Stimulated activated CD8-positive, alpha-beta memory T cell treated with anti-CD3 and anti-CD28 coated beads, Interleukin-4, amount 100 ng/mL, for 1 hour (primary cell): ENCODE measurements at places on chromosomes 2 and 18.

- no peak for DNase-seq
These were observed 324.7 kb downstream of the LRP1B start for GRCh38 chr2:141806090-141806489.

DNA sequence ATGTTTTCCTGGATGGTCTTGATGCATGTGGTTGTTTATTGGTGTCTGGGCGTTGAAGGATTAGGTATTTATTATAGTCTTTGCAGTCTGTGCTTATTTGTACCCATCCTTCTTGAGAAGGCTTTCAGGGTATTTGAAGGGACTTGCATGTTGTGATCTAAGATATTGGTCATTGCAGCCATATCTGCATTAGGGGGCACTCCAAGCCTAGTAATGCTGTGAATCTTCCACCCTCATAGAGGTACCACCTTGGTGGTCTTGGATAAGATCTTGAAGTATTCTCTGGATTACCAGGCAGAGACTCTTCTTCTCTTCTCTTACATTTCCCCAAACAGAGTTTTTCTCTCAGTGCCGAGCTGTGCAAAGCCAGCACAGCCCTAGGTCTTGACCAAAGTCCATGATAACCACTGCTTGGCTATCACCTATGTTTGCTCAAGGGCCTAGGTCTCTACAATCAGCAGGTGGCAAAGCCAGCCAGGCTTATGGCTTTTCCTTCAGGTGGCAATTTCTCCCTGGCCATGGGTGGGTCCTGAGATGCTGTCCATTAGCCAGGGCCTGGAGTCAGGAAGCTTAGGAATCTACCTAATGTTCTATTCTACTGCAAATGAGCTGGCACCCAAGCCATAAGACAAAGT, 15.4 kb upstream of the PPP1R1C start:
- no peak for DNase-seq

- no peak for DNase-seq
These were observed 44.1 kb downstream of the MTHFD2 start for GRCh38 chr2:74242354-74243071.

DNA sequence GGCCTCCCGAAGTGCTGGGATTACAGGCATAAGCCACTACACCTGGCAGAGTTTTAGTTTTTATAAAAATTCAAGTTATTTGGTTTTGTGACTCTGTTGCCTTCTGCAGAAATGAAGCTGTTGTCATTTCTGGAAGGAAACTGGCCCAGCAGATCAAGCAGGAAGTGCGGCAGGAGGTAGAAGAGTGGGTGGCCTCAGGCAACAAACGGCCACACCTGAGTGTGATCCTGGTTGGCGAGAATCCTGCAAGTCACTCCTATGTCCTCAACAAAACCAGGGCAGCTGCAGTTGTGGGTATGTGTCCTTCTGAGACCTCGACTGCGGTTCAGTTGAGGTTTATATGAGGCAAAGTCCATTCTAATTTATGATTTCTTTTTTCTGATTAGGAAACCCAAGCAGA, 7.2 kb downstream of the MTHFD2 start:
- no peak for DNase-seq

DNA sequence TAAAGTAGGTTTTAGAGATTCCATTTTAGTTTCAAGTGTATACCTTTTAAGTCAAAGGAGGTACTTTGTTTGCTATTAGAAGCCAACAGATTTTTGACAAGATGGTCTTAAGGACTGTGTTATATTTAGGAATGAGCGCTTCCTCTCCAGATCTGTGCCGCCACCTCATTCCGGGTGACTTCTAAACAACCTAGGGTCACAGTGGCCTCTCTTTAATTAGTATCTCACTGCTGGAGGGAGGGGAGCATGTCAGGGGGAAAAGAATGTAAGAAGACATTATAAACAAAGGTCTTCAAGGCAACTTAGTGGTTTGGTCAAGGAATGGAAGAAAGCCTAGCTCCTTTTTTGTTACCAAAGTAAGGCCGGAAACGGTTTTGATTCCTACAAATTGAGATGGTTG, 67.0 kb downstream of the RBMS1 start:
- DNase-seq, result no peak

DNA sequence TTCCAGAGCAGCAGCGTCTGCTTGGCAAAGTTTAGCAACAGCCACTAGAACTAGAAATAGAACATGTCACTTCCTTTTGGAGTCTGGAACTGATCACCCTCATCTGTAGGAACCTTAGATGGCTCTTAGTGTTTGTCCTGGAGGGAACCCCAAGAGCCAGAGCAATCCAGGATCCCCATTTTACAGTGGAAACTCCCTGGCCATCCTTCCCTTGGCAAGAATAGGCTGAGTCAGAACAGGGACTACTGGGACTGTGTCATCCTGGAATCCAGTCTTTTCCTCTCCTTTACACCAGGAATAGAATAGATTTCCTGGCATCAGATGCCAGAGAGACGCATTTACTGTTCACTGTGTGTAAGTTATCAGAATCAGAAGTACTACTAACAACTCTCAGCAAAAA, 33.2 kb upstream of the GRHL1 start:
- no peak for DNase-seq

- DNase-seq, result no peak
These were observed 18.4 kb downstream of the RIOK3 start for GRCh38 chr18:23471486-23471885.

DNA sequence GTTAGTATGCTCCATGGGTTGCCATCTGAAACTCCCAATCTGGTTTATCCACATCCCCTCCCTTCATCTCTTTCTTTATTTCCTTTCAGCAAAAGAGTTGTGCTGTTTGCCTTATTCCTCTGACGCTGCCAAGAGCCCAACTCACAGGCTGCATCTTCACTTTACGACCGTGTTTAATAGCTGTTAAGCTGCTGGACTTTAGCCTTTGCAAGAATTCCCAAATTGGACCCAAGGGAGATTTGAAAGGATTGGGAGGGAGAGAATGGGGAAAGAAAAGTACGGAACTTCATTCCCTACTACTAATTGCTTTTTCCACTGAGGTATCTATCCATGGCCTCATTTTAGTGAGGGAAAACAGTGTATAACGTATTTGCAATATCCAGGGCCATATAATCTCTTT, 263.4 kb upstream of the MEIS1 start:
- DNase-seq, result no peak

GRCh38 chr2:70596293-70596692, 42.7 kb upstream of the TGFA start:
- DNase-seq, result no peak

DNA sequence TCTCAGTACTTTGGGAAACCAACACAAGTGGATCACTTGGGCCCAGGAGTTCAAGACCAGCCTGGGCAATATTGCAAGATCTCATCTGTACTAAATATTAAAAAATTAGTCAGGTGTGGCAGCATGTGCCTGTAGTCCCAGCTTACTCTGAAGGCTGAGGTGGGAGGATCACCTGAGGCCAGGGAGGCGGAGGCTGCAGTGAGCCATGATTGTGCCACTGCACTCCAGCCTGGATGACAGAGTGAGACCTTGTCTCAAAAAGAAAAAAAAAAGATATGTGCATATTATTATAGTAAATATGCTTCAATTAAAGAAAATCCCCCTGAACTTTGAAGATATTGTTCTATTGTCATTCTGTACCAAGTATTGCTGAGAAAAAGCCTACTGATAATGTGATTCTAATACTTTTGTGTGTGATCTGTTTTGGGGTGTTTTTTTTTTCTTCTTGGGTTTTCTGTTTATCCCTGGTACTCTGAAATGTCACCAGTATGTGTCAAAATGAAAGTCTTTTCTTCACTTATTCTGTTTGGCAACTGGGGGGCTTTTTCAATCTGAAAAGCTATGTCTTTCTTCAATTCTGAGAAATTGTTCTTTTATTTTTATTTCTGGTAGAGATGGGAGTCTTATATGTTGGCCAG, 13.2 kb downstream of the NEURL3 start:
- no peak for DNase-seq

DNA sequence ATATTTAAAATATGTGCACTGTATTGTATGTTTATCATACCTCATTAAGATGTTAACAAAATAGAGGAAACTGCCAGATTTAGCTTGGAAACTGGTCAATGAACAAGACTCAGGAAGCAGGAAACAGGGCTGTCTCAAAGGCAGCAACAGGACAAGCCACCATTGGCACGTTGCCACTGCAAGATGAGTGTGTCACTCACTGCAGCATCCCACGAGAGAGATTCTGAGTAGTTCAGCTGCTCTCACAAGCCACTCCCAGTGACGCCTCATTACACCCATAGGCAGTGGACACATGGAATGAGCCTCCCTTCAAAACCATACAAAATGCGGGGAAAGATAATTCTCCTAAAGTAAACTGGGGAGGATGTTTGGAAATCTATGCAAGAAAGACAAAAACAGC, 181.9 kb upstream of the DLGAP1 start:
- no peak for DNase-seq

GRCh38 chr2:160478660-160479059, 14.9 kb downstream of the RBMS1 start:
- no peak for DNase-seq

DNA sequence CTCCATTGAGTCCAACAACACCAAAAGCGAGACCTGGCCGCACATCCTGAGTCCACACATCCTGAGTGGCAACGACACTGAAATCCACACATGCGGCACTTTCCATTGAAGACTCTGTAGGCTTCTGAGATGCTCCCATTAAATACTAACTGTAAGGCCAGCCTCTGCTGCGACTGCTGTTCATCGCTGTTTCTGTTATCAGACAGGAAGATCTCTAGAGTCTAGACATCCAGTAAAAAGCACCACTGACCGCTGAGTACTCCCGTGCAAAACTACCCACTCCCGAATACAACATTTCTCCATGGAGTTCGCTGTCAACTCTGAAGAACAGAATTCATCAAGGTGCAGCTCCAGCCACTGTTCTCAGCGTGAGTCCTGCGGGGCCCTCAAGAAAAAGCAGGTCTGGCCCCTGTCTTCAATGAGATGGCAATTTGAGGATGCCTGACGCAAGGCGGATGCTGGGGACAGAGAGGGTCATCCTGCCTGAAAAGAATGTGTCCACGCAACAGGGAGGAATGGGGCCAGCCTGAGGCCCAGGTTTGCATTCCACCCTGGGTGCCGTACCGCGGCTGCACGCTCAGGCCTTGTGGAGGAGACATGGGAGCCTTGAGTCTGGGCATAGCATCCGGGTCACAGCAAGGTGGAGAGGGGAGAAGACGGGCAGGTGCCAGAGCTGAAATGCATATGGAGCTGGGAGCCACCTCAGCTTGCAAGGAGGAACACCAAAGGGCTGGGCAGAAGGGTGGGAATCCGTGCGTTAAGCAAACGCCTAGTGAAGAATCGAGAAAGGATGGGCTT, 61.9 kb downstream of the ZNF516 start:
- DNase-seq, result no peak

DNA sequence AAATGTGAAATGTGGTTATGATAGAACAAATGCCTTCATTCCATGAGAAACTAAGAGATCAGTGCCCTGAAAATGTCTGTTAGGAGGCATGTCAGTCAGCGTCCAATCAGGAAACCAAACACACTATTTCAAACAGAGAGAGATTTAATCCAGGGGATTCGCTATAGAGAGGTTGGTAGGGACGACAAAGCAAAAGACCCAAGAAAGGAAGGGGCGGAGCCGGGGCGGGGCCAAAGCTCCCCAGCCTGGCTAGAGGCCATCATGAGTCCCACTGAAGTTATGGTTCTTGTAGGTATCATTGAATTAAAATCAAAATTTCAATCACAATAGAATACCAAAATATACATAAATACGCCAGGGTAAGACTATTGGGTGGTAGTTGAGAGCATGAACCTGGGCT, 32.9 kb upstream of the RNF149 start:
- DNase-seq, result no peak

DNA sequence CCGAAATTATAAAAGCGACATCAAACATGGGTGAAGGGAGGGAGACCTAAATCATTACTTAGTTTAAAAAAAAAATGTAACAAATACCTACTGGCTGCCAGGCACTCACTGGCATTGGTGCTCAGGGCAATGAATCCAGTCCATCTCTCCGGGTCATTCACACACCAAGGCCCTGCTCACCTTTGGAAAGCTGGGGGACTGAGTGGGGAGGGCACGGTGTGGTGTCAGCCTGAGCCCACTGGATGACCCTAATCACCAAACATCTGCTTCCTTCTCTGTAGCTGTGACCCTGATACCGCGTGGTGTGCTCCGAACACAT, 336 bp upstream of the DDX1 start:
- no peak for DNase-seq

DNA sequence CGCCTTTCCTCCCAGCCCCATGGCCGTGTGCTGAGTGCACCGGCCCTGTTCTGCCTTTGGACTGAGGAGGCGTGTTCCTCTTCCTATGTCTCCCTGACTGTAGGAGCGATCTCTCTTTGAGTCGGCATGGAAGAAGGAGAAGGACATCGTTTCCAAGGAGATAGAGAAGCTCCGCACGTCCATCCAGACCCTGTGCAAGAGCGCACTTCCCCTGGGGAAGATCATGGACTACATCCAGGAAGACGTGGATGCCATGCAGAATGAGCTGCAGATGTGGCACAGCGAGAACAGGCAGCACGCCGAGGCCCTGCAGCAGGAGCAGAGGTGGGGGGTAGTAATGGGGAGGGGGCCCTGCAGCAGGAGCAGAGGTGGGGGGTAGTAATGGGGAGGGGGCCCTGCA, 29.4 kb upstream of the ASB1 start:
- no peak for DNase-seq

DNA sequence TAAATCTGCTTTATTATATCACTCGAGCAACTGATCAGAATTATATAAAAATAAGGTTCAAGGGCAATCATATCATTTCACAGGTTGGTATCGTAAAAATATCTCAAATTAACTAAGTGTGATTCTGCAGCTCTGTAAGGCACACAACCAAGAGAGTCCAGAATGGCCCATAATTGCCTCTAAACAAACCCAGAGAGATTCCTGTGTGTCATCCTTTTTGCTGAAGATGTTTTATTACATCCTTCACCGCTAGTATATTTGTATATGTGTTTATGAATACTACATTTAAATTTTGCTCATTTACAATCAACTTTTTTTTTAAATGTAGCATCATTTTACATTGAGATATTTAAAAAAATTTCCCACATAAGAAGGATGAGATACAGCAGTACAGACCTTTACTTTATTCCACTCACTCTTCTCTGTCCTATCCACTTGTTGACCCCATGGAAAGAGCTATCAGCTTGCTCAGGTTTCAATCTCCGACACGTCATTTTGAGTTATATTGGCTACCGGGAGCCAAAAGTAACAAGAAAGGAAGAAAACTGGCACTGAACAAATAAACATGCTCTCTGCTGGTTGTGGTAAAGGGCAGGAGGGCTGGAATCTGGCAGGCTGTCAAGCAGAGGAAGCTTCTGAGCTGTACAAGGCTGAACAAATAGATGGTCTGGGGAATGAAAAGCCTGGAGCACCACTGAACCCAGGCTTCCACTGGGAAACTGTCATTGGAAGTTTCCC, 23.1 kb downstream of the PLA2R1 start:
- no peak for DNase-seq
